ENCODE measurements at places on chromosomes 5 and 9.

GRCh38 chr5:159873680-159874079, 42.6 kb upstream of the ADRA1B start:
- no peak for DNase-seq

- no peak for DNase-seq
Observed at GRCh38 chr9:22198681-22199080, 189.6 kb upstream of the CDKN2B start.

- DNase-seq = no peak
Observed at GRCh38 chr9:38118862-38119438, 49.9 kb upstream of the SHB start.

DNA sequence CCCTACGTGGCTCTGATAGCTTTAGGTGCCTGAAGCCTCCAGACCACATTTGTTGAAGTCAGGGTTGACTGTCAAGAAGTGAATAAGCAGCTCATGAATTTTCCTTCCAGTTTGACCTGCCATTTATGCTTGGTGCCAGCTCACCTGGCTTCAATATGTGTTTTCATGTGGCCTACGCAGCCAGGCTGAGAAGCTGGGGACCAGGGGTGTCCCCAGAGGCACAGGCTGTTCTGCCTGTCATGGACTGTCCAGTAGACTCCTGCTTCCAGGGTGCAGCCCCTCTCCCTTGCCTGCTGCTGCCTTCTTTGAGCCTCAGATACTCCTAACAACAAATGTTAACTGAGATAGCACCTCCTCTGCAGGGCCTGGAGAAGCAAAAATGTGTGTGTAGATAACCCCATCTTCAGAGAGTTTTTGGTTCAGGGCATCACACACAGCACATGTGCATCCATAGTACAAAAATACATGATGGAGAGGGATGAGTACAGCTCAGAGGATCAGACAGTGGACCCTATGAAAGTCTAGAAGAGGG, 5.8 kb downstream of the TNFAIP8 start:
- no peak for DNase-seq

- DNase-seq = no peak
Observed at GRCh38 chr5:142810743-142811290, 40.6 kb downstream of the ARHGAP26 start.

- DNase-seq = no peak
Observed at GRCh38 chr5:121863753-121864285, 12.1 kb downstream of the FTMT start.

- no peak for DNase-seq
Observed at GRCh38 chr5:87751824-87752223, 339.1 kb upstream of the CCNH start.

- no peak for DNase-seq
Observed at GRCh38 chr9:33375238-33375840, 27.0 kb downstream of the AQP7 start.

DNA sequence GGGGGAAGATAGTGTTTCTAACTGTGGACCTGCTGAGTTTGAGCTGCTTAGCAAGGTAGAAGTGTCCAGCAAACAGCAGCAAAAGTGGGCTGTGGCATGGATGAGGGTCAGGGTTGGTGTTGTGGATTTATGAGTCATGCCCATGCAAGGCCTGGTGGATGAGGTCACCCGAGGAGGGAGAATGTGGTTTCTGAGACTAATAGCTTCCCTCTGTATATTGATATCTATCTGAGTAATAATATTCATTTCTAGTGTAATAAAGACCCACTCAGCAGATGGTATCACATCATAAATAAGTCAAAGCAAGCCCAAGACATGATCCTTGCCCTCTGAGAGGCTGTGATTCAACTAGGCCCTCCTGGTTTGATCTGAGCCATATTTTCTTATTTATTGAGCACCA, 597.8 kb upstream of the CLINT1 start:
- DNase-seq = no peak

GRCh38 chr9:116027951-116028350, 125.6 kb upstream of the PAPPA start:
- DNase-seq = no peak

GRCh38 chr9:120389300-120389699, 190.7 kb downstream of the CDK5RAP2 start:
- no peak for DNase-seq

DNA sequence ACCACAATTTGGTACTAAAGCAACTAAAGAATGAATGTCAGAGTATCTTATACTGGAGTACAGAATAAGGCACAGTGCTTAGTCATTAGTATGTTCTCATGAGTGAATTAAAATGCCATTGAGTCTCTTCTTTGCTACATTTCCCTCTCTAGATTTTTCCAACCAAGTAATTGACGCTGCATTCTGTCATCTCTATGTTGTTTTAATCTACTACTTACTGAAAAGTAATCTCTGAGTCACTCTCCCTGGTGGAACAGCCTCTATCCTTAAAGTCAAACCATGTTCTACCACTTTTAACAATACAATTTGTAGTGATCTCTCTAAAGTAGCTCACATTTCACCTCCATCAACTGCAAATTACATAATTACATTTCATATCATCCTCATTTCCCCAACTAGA, 495.1 kb downstream of the CDH18 start:
- DNase-seq = no peak

GRCh38 chr5:126931963-126932660, 98.2 kb downstream of the MARCHF3 start:
- no peak for DNase-seq

- DNase-seq = no peak
Observed at GRCh38 chr5:65243161-65243560, 238.6 kb downstream of the ADAMTS6 start.

DNA sequence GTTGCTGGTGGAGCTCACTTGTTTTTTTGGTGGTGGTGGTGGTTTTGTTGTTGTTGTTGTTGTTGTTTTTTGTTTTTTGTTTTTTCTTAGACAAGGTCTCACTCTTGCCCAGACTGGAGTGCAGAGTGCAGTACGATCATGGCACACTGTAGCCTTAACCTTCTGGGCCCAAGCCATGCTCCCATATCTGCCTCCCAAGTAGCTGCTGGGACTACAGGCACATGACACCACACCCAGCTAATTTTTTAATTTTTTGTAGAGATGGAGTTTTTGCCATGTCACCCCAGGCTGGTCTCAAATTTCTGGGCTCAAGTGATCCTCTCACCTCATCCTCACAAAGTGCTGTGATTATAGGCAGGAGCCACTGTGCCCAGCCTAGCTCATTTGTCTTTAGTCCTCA, 53.5 kb downstream of the NUP214 start:
- no peak for DNase-seq

DNA sequence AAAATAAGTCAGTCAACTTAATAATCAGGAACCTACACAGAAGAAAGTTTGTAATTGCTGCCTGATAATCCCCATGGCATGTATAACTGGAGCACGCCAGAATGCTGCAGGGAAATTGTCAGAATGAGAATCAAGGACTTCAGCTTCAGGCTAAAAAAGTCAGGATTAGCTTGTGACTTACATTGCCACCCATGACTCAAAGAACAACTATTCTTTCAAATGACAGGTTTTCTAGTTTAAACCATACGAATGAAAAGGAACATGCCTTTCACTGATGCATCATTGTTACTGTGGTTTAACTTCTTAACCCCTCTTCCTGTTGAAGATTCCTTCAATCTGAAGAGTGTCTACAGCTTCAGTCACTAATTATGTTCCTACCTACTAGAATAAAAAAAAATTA, 112.4 kb downstream of the ISL1 start:
- no peak for DNase-seq

DNA sequence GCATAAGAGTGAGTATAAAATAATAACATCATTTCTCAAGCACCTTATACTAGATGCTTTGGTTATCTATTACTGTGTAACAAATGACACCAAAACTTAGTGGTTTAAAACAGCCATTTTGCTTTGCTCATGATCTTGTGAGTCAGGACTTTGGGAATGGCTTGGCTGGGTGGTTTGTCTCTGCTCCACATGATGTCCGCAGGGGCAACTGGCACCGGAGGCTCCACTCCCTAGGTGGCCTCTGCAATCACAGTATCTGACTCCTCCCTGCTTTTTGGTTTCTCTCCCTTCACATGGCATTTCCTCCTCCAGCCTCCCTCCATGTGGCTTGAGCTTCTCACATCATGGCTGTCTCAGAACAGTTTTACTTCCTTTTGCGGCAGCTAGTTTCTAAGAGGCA, 259.5 kb downstream of the GAS1 start:
- DNase-seq = no peak

GRCh38 chr9:21295992-21296391, 9.1 kb downstream of the IFNA5 start:
- DNase-seq = no peak

DNA sequence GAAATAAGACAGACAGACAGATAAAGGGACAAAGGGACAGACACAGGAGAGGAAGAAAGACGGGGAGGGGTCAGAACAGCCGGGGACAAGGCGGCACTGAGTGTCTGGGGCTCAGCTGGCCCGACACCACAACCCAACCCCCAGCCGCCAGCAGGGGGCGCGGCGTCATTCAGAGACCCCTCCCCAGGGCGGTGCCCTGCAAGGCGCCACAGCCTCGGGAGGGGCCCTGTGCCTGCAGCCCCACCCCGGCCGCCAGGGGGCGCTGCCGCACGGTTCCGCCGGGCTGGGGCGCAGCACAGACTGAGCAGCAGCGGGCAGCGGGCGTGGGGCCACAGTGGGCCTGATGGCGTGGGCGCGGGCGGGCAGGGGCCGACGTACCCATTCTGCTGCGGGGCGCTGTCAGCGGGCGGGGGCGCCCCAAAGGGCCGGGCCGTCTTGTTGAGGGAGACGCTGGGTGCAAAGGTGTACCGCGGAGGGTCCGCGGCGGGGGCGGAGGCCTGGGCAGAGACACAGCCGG, 5.9 kb downstream of the PDLIM7 start:
- DNase-seq = no peak

GRCh38 chr5:61734001-61734400, 401.9 kb downstream of the ZSWIM6 start:
- DNase-seq = no peak

GRCh38 chr9:36151316-36152210, 15.0 kb downstream of the GLIPR2 start:
- peak; percentile 79 for DNase-seq

GRCh38 chr5:159504857-159505304, 174.6 kb upstream of the IL12B start:
- no peak for DNase-seq

DNA sequence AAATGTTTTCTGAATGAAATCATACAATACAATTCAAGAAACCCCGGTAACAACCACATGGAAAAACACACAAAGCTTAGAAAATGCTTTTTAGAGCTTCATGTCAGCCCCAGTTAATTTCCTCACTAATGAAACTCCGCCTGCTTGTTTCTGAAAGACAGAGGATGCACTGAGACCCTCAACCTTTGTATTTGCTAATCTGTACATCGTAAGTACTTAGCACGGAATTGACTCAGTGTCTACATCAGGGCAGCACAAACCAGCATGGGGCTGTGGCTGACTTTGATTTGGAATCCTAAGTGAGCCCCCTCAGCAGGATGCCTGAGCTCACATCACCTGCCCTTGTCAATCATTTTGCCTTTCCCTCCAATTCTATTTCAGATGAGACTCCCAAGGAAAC, 499.1 kb upstream of the MPDZ start:
- DNase-seq = no peak

GRCh38 chr9:81625969-81626368, 63.4 kb downstream of the TLE1 start:
- no peak for DNase-seq

DNA sequence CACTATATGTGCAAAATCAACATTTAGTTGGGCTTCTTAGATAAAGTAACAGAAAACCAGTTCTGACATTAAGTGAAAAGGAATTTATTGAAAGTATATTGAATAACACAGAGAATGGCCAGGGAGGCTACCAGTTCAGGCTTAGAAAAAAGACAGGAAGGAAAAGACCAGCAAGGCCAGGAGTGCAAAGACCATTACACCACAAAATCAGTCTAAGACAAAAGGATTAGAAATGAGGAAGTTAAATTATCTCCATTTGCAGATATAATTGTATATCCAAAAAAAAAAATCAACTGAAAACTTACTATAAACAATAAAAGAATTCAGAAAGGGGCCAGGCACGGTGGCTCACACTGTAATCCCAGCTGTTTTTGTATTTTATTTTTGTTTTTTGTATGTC, 4.8 kb upstream of the TEX10 start:
- DNase-seq = no peak

GRCh38 chr5:35990520-35990919, 670 bp downstream of the UGT3A1 start:
- no peak for DNase-seq

GRCh38 chr5:177366528-177367322, 9.0 kb downstream of the RGS14 start:
- no peak for DNase-seq

DNA sequence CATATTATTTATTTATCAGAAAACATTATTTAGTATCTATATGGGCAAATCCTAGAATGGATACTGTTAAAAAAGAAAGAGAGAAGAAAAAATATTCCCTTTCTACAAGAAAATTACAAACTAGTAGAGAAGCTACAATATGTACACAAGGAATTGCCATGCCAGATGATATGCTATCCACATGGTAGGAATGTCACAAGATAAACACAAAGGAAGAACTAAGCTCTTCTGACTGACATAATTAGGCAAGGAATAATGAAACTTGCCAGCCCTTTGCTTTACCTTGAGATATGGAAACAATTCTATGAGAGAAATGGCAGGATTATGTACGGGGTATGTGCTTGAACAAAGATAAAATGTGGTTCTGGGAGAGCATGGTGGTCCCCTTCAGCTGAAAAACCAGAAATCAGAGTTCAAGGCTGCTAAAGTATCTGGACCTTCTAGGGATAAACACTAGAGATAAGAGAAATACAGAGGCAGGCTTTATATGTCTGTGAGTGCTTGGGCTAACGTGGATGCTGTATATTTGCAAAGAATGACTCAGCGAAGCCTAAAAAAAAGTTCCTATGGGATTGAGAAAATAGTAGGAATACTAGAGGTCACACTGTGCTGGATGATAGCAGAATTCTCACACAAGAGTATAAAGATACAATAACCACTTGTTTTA, 451.6 kb downstream of the TLE1 start:
- no peak for DNase-seq

GRCh38 chr9:34256104-34256503, 73.0 kb downstream of the KIF24 start:
- DNase-seq = no peak

DNA sequence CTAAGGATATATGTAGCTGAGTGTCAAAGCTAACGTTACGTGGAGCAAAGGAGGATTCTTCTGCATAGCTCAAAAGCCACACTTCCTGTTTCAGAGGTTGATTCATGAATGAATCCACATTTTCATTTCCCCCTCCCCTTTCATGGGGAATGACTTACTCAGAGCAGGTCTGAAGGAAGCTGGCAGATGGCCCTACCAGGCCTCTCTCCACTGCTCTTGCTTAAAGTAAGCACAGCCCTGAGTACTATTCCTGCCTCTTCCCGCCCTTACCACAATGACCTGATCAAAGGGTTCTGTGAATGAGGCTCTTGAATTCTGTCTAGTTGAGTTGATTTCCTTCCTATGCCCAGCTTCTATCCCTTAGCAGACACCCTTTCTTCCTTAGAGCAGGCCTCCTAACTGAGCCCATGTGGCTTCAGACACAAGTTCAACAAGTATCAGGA, 6.3 kb downstream of the IGIP start:
- DNase-seq = no peak

DNA sequence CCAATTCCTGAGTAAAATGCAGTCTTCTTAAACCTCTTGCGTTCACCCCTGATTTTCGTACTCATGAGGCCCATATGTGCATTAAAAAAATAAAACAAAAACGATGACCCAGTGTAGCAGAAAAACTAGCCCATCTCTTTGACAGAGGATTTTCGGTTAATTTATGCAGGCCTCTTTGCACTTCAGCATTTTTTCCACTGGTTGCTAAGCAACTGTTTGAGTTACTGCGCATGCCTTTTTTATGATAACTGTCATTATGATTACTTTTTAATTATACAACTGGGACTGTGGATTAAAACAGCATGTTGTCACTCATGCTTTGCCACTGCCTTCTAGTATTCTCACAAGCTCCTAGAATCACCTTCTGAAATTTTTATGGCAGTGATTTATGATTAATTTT, 165.0 kb downstream of the SMARCA2 start:
- DNase-seq = no peak

Data from stimulated activated CD4-positive, alpha-beta T cell treated with anti-CD3 and anti-CD28 coated beads, TNF-alpha, amount 100 ng/mL, for 24 hours (primary cell).